ENCODE measurements at places on chromosomes 1 and 21. TPM values are rescaled to one million over a fixed set of nuclear protein-coding genes. Genes with fewer than 3 reads are reported as not detected.

The TCP10L gene
- total RNA-seq = 0.66 TPM

The KRTAP7-1 gene
- total RNA-seq = not detected

The MIXL1 gene
- not detected for total RNA-seq

The S100A11 gene
- 121 TPM for total RNA-seq

The HES2 gene
- total RNA-seq = not detected

The FAM72D gene
- 2.8 TPM for total RNA-seq

The C1orf116 gene
- 0.08 TPM for total RNA-seq

The PCP4L1 gene
- total RNA-seq = not detected

The EXTL1 gene
- total RNA-seq = not detected

- DNase-seq = no peak
Observed at GRCh38 chr1:92495392-92496063, 8.8 kb upstream of the GFI1 start.

DNA sequence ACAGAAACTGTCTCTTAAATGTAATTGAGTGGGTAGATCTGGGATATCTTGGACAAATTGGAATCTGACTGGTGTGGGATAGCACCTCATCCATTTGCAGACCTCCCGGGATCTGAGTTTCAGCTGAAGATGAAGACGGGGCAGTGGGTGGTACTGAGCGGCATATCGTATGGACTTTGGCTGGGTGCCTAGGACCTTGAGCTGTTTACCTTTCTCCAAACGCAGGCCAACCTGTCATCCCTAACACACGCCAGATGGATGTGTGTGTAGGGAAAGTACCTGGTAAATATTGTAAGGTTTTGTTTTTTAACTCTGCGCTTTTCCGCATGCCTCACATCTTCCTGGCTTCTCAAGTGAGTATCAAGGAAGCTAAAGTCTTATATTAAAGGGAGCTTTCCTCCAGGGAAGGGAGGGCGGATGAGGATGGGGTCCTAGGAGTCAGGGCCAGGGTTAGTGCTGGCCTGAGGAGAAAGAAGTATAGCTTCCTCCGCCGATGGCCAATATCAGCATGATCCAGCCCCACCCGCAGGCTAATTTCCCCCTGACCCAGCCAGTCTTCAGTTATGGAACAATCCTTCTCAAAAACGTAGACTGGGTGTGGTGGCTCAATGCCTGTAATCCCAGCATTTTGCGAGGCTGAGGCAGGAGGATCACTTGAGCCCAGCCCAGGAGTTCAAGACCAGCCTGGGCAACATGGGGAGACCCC is 26.2 kb downstream of the ATP8B2 start:
- DNase-seq = no peak

DNA sequence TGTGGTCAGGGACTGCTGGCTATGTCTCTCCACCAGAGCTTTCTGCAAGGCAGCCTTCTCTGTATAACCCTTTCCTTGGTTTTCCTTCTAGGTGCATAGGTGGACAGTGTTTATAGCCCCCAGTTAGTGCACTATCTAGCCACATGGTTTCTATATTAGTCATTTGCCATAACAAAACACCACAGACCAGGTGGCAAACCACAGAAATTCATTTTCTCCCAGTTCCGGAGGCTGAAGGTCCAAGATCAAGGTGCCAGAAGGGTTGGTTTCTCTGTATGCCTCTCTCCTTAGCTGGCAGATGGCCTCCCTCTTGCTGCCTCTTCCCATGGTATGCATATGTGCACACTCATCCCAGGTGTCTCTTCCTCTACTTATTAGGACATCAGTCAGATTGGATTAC is 106.4 kb downstream of the KAZN start:
- no peak for DNase-seq

DNA sequence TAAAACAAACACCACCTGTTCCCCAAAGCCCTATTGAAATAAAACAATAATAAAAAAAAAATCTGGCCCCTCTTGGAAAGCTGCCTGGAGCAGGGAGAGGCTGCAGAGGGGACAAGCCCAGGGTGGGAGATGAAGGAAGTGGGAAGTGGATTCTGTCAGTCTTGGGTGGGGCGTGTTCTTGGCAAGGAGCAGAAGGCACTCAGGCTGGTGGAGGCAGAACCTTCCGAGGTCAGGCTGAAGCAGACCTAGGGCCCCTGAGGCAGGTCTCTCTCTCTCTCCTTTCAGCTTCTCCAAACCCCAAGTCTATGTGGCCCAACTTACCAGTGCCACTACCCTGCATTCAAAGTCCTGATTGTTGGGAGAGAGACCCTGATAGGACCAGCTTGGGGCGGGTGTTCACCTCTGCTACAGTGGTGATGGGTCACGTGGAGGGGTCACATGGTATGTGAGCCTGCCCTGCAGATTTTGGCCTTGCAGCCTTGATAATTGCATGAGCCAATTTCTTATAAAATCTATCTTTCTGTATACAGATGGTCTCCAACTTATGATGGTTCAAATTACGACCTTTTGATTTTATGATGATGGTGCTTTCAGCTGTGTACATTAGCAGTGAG is 145.4 kb upstream of the C1orf174 start:
- no peak for DNase-seq

DNA sequence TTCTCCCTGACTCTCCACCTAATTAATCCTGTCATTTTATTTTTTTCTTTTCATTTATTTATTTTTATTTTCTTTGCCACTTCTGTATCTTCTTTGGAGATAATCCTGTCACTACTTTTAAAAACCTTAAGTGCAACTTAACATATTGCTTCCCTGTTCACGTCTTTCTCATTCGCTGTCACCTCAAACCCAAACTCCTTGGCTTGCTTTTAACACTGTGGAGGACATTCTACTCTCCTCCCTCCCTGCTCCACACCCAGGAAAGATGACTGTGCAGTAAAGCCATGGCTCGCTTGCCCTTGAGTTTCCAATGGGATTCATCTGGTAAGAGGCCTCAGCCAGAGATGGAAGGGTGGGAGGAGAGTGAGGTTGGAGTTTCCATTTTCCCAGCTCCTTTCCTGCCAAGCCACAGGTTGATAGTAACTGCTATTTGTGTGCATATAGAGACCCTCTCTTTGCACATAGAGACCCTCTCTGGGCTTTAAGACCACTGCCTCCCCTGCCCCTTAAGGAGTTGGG is 6.4 kb upstream of the BRWD1 start:
- DNase-seq = no peak

DNA sequence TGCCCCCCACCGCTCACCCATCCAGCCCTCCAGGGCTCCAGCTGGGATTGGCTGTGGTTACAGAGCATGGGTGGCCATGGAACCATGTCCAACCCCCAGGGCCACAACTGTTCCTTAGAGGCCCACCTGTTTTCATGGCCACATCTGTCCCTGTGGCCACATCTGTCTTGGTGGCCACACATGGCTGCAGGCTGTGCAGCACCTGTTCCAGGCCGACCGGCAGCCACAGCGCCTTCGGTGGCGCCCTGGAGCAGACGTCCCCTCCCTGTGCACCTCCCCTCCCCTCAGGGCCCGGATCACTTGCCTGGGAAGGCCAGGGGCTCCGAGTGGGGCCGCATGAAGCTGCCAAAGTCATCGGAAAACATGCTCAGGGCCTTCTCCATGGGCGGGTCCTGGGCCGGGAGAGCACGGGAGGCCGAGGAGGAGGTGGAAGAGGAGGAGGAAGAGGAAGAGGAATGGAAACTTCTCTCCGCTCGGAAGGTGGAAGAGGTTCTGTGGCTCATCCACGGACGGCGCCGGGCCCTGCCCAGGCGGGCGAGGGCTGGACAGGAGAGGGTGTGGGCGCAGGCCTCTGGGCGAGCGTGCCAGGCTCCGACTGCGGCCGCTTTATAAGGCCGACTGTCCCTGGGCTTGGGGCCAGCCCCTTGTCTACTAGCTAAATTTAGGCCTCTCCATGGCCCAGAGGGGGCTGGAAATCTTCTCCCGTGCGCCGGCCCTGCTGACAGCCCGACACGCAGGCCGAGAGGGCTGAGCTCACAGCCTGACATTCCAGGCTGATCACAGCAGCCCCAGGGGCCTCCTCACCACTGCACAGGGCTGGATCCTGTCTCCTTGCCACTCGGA is at the start of gene HSPB7:
Gene HSPB7 (minus strand): TSS at position 583 of the 843 bp plus-strand sequence. CDS start 80 bp downstream, at position 503.
- no peak for DNase-seq

- no peak for DNase-seq
Observed at GRCh38 chr1:91631718-91632330, 131.2 kb downstream of the CDC7 start.

DNA sequence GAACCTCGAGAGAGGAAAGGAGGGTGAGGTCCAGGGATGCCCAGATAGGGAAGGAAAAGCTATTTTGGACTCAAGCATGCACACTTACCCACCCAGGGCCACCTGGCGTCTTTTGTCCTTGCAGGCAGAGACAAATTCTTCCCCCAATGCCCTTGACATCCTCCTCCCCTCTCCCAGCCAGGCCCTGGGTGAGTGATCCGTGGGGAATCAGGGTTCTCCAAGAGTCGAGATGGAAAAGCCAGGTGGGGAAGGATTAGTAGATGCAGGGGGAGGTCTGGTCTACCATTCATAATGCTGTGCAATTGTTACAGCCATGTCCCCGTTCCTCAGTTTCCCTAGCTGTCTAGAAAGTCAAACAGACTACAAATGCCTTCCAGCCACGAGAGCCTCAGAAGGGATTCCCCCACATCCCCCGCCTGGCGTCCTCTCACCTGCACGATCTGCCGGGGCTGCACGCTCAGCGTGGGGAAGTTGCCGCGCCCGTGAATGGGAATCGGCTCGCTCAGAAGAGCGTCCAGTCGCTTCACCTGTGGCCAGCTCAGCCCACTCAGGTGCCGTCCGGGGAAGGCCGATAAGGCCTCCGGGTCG is 580 bp downstream of the TENT5B start:
- no peak for DNase-seq

DNA sequence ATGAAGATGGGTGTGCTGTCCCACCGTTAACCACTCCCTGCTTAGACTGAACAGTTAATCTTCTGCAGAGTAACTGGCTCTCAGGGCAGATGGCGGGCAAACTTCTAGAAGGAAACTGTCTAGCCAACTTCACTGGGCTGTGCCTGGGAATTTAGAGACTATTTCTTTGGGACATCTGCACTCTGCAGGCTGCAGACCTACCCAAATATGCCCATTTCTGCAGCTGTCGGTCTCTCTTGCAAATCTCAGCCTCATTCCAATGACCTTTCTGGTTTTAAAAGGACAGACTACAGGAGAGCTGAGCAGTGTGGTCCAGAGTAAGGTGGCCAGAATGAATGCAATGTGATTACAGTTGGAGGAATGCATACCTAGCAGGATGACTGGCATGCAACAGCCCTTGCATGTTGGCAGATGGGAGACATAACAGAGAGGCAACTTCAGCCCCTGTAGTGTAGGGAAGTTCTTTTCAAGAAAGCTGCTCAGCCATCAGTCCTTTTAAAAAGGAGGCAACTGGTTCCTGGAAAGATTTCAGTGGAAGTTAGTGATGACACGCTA is 26.3 kb upstream of the IL20 start:
- no peak for DNase-seq

DNA sequence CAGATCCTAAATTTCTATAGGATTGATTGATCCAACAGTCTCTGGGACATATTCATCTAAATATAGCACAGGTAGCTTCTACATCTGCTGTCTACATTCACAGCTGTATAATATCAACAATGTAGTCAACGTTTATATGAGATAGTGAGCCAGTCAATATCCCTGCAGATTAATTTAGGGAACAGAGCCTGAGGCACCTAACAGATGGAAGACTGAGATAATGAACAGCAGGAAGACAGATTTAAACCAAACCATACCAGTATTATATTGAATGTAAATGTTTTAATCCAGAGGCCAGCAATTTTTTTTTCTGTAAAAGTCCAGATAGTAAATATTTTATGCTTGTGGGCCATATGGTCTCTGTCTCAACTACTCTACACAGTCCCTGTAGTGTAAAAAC is 2072.4 kb downstream of the MRPL39 start:
- DNase-seq = no peak

GRCh38 chr1:234315091-234315541 is 58.1 kb upstream of the COA6 start:
- no peak for DNase-seq

DNA sequence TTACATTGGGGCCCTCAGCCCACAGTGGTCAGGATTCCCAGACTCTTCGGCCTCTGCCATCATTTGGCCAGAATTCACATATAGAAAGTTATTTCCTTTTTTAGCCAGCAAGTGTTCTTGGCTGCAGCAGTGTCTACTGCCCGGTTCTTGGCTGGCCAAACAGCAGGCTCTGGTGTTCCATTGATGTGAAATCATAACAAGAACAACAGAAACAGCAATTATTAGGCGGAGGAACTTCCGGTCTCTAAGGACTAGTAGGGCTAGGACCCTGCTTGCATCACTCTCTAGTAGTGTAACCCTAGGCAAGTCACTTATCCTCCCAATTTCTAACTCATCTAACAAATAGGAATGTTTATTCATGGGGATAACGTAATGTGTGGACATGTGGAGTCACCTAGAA is 8.7 kb upstream of the GJA5 start:
- no peak for DNase-seq

DNA sequence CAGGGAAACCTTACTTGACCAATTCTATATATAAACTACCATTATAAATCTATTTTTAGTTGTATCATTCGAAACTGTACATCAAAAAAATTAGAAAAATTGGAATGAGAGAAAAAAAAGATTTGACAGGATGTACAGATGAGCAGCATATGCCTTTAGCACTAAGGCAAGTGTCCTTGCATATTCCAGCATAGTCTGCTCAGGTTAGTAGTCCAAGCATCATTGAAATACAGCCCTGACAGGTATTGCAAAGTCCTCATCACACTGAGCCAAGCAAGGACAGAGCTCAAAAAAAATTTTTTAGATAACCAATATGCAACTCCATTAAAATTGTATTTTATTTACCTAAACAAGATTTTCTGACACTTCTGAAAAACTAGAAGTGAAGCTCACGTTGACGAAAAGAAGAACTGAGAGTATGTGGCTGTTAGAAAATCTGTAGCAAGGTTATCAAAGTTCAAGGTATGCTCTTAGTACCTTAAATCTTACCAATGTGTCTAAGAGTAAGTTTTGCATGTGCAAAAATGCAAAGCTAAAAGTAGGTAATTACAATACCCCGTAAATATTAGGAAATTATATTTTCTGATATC is 465.6 kb upstream of the ADGRL4 start:
- DNase-seq = no peak

DNA sequence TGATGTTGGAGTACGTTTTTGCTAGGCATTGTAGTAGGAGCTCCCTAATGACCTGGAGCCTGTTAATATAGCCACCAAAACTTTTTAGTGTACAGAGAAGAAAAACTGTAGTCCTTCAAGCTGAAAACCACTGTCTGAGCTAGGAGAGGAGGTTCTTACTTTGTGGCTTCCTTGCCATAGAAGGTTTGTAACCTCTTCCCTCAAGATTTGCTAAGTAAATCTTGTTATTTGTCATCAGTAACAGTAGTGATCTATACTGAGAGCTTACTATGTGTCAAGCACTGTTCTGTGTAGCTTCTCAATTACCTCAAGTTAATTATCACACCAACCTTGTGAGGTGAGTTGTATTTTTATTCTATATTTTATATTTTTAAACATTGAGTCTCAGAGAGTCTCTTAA is 21.2 kb upstream of the LRRC8C start:
- no peak for DNase-seq

DNA sequence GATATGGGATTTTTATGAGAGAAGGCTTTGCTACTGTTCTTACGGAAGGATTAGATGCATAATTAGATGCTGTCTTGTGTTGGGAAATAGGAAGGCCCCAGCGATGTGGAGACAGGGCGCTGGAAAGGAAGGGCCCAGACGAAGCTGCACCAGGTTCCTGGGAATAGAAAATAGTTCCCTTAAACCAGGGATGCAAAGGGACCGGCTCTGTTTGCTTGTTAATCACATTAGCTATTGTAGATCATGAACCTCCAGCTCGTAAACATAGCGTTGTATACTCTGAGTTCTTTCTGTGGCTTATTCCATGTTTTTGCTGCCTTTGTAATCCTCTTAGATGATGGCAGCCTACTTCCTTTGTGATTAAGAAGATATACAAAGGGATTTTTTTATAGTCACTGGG is 79.8 kb upstream of the COX20 start:
- DNase-seq = no peak

GRCh38 chr1:70222716-70223235 is 1.6 kb downstream of the SRSF11 start:
- no peak for DNase-seq
